Jurkat, Clone E6-1 (cell line): ENCODE measurements at places on chromosomes 2 and 18.

DNA sequence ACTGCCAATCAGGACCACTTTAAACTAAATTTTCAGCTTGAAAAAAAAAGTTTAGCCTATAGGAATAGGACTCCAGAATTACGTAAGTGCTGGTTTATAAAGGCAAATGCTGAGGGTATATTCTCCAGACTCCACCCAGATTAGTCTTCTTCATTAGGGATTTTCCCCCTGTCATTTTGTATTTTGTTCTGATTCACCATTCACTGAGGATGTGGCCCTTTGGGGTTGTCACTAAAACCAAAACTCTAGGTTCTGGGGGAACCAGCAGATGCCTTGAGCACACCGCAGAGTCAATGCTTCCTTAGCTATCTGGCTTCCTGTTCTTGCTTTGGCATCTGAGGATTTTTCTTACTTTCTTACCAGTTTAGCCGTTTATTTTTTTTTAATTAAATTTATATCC, 10.5 kb downstream of the SCYGR4 start:
- DNase-seq, result no peak

GRCh38 chr2:39608686-39609441, 56.9 kb upstream of the TMEM178A start:
- no peak for DNase-seq

DNA sequence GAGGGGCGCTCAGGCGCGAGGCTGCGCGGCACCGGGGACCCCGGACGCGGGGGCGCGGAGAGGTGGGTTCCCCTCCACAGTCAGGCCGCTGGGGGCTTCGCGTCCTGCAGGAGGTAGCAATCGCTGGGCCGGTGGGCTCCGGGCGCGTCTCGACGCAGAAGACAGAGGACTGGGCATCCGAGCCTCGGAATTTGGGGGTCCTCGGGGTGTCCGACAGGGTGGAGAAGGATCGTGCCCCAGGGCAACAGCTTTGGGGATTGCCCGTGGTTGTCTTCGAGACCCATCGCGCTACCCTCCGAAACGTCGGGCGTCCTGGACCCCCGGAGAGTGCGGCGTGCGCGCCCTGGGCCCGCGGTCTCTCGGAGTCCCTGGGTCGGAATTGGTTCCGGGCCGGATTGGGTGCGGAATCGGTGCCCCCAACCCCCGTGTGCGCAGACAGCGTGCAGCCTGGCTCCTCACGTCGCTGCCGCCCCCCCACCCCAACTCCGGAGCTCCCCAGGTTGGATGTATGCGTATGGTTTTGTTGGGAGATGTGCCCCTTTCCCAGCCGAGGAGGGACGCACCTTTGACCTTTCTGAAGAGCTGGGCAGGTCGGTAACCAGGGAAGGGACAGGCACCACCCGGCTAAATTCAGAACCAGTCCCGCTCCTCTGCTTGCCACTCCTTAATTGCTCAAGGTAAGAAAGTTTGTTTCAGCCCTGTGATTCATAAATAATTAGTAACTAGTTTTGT, 750 bp downstream of the NPAS2 start:
- DNase-seq, result no peak

DNA sequence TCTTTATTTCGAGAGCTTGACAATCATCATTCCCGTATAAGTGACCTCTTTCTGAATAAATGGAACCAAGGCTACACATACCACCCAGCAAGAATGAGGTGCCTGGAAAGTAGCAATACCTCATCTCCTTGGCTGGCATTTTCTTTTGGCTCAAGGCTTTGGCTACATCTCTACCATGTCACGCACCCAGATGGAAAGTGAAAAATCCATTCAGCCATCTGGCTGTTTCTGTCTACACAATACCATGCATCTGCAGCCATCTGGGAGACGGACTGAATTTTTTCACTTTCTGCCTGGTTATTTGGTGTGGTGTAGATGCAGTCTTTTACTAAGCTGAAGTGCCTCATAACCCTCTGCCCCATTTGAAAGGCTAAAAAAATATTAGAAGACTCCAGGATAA, 566.9 kb downstream of the BCL11A start:
- DNase-seq, result no peak

GRCh38 chr2:74070991-74071390, 76.7 kb downstream of the BOLA3 start:
- no peak for DNase-seq

DNA sequence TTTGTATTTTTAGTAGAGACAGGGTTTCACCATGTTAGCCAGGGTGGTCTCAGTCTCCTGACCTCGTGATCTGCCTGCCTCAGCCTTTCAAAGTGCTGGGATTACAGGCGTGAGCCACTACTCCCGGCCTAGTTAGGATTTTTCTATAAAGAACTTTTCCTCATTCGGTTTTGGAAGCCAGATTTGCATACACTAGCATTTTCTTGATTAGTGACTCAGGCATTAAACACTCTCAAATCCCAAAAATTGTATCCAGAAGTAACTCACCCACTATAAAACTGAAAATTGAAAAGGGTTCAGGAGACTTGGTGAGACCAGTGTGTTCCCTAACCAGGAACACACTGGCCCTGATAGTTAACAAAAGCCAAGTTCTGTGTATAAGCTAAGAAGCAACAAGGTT, 25.2 kb downstream of the EIF2AK3 start:
- no peak for DNase-seq

DNA sequence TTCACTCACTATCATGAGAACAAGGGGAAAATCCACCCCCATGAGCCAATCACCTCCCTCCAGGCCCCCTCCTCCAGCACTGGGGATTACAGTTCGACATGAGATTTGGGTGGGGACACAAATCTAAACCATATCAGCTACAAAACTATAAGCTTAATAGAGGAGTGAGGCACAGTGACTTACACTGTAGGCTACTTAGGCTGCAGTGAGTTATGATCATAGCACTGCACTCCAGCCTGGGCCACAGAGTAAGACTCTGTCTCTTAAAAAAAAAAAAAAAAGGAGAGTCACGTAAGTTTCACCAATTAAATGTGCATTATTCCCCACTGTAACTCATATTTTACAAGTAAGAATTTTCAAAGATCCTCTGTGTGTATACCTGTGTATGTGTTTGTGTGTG, 26.2 kb upstream of the COLEC12 start:
- no peak for DNase-seq

DNA sequence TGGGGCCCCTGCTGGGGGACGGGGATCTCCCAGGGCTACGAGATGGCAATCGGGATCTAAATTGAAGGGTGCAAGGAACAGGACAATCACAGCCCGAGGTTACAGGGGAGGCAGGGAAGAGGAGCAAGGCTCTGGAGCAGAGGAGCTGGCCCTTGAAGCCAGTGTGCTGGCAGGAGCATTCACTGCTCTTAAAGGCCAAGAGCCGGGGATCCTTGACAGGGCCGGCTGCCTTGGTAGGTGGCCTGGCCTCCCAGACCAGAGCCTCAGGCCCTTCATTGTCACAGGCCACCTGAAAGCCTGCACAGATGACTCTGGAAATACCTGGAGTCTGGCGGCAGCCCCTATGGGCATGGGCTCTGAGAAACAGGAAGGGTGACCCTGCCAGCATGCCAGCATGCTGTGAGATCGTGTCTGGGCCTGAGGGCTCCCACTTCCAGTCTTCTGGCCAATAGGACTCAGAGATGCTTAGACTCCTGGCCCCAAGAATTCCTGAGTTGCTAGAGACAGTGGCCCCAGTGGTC, 38.7 kb downstream of the PDIA6 start:
- no peak for DNase-seq

- DNase-seq, result no peak
These were observed 195.7 kb upstream of the GALNT5 start for GRCh38 chr2:157061799-157062198.

- DNase-seq, result no peak
These were observed 42.5 kb upstream of the GLI2 start for GRCh38 chr2:120693121-120693520.

GRCh38 chr2:208033701-208034502, 8.6 kb upstream of the PLEKHM3 start:
- DNase-seq, result peak; percentile 15

DNA sequence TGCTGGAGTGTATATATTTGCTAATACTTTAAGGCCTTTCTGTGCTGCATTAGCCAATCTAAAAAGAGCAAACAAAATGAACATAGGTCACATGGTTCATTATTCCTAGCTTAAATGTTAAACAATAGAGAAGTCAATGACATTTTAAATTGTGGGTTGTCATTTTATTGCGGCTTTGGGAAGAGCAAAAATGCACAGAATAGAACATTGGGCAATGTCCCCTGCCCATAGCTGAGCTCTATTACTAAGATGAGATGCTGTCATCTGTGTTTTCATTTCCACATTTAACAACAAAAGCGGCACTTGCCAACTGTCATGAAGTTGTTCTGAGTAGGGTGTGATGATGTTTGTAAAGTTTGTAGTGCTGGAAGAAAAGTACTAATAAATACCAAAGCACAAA, 3.2 kb upstream of the VAPA start:
- no peak for DNase-seq

DNA sequence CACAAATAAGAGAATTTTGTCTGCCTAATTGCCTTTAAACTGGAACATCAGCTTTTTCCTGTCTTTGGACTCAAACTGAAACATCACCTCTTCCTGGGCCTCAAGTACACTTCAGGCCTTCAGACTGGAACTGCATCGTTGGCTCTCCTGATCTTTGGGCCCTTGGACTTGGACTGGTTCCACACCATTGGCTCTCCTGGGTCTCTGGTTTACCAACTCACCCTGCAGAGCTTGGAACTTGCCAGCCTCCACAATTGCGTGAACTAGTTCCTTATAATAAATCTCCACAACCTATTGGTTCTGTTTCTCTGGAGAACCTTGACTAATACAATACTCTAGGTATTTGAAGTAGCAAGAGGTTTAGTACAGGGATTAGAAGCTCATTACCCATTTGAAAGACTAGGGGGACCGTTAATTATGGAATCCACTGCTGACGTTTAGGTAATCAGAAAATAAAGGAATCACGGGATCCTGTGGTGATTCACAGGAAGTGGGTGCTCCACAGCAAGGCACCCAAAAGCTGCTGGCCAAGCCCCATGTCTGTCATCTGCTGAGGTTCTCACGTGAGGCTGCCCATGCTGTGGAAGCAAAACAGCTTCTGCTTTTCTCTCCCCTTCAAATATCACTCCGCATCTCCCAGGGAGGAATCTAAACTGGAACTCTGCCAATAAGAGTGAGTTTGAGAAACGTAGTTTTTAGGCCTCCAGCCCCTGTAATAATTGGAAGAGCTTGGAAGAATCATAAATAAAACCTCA, 20.0 kb upstream of the SGPP2 start:
- no peak for DNase-seq

- DNase-seq, result no peak
These were observed 39.6 kb upstream of the TRIM43B start for GRCh38 chr2:95524195-95524594.

DNA sequence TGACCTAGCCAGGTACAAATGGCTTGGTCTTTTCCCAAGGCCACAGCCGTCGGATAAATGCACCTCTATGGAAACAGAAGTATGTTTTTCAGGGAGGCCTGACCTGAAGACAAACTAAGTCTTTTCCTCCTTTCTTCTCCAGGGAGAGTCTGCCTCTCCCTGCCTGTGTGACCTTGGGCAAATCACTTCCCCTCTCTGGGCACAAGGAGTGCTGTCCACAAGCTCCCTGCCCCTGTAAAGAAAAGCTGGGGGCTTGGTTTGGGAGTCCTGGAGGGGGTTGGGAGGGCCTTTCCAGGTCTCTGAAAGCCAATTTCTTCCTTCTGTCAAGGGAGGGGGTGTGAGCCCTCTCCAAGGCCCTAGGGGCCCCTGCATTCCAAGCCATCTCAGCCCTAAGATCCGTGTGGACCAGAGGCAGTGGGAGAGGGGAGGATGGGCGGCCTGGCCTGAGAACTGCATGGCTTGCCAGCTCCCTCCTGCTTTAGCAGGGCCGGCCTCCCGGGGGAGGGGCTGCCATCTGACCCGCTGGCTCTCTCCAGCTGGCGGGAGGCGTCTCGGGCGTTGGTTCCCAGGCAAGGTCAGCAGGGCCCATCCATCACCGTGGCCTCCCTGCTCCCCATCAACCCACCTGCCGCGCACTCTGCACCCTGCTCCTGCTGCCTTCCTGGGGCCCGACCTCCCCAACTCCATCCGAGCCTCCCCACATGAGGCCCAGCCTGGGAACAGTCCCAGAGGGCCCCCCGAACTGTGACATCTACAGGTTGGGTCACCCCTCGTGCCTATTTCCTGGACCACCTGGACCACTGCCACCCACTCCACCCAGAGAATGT, 61.4 kb downstream of the SMAD7 start:
- no peak for DNase-seq

DNA sequence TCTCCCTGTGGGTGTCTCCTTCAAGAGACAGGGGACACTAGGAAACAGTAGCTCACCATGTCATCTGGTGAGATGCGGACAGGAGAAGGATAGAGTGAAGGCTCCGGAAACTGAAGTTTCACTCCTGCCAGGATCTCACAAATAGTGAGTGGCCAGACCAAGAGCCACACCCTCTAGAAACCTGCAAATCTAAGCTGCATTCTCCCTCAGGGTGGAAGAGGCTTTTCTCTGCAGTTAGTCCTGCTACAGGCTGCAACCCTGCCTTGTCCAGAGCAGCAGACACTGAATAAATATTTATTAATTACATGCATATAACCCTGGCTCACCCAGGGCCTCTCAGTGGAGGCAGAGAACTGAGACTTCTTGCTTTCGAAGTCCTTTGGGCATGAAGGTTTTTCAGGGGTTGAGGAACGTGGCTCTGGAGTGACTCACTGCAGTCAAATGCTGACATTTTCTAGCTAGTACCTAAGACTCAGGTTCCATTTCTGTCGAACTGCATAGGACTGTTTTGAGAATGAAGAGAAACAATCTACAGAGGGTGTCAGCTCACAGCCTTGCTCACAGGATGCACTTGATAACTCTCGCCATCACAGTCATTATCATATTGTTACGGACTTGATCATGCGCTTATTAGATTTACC, 87.3 kb downstream of the ACTR2 start:
- DNase-seq, result no peak

DNA sequence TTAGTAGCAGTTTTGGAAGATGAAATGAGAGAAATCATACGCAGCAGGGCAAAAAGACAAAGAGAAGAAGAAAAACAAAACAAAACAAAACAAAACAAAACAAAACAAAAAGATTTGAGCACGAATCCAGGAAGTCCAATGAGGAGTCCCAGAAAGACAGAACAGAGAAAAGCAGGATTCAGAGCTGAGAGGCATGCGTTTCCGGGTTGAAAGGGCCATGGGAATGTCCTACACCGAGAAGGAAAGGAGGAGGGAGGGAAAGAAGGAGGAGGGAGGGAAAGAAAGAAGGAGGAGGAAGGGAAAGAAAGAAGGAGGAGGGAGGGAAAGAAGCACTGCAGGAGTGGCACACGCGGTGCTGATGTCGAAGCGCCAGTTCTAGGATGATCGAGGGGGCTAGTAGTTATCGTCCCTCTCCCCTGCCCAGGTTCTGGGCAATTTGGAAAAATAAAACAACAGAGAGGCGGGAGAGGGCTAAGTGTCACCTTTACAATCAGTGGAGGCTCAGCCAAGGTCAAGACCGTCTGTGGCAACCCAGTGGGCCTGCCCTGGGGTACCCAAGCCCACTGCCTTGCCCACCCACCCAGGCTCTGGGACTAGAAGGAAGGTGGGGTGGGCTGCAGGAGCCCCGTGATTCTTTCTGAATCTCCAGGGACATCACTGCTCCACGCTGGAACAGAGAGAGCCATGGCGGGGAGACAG, 68.4 kb downstream of the TWIST2 start:
- DNase-seq, result no peak

DNA sequence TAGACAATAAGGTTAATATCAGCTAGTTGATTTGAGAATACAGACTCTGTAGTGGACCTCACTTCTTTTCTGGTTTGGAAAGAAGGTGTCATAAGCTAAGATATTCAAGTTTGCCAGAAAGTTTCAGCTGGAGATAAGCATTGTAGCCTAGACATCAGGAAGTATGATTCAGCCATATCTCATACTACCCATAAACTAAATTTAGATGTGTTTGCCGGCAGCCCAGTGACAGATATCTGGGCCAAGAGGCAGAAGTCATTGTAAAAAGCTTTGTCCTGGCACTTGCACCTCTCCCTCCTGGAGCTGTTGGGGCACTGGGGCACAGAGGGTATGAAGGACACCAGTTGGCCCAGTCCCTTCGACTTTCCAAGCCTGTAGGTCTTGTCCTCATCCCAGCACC, 128.0 kb downstream of the EPHA4 start:
- DNase-seq, result no peak
